HTR-8/SVneo (cell line): ENCODE measurements at places on chromosomes 6 and 20.

- no peak for DNase-seq
Measured at GRCh38 chr6:116492331-116493067, 18.9 kb upstream of the CALHM5 start.

DNA sequence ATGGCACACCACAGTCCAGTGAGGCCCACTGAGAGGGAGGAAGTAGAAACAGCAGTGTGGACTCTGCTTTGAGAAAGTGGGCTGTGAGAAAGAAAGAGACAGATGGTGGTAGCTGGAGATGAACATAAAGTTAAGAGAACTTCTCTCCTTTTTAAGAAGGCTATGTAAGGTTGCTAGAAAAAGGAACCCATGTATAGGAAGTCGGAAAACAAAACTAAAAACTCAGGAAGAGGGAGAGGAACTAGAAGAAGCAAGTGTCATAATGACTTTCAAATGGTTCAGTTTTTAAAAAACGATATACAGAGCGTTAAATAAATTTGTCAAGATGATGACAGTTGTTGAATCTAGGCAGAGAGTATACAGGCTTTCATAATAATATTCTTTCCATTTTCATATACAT, 25.4 kb upstream of the GMNN start:
- no peak for DNase-seq

- DNase-seq: peak; percentile 56
Measured at GRCh38 chr6:73695619-73696421, at the start of gene CD109. Gene CD109, plus strand, starts transcription at chr6:73696203. Its CDS starts 13 bp downstream, at chr6:73696216.

GRCh38 chr6:17703256-17703694, 3.5 kb downstream of the NUP153 start:
- no peak for DNase-seq

GRCh38 chr6:151681433-151682059, 125.9 kb upstream of the ESR1 start:
- DNase-seq: no peak

DNA sequence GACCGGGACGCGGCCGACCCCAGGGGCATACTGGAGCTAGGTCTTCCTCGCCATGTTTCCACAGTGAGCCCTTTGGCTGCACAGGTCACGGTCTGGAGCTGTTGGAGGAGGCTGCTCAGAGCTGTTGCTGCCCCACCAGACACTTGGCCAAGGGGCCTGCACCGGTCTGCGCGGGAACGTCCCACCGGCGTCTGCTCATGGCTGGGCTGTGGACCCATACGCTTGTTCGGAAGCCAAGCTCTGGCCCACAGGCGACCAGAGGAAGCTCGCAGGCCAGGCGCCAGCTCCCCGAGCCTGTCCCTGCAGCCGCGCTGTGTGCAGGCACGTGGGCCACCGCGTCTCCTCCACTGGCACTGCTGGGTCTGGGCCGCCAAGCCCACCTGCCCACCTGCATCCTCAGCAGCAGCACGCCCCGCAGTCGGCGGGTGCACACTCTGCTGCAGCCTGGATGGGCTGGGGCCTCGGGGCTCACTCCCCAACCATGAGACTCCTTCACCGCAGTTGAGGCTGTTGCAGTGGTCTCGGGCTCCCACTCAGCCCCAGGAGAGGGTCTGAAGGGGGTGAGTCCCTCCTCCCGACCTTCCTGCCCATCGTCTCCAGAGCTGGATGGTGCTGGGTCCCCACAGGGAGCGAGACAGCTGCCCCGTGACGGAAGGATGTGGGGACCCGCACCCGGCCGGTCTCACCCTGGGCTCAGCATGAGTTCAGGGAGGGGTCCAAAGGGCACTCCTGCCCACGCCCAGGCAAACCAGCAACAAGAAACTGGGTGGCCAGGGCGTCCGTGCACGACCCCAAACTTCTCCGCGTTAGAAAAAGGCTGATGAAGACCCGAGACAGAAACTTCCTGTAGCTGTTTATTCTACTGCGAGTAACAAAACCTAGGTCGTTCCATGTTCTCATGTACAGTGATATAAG, 15.5 kb upstream of the TCFL5 start:
- DNase-seq: no peak

DNA sequence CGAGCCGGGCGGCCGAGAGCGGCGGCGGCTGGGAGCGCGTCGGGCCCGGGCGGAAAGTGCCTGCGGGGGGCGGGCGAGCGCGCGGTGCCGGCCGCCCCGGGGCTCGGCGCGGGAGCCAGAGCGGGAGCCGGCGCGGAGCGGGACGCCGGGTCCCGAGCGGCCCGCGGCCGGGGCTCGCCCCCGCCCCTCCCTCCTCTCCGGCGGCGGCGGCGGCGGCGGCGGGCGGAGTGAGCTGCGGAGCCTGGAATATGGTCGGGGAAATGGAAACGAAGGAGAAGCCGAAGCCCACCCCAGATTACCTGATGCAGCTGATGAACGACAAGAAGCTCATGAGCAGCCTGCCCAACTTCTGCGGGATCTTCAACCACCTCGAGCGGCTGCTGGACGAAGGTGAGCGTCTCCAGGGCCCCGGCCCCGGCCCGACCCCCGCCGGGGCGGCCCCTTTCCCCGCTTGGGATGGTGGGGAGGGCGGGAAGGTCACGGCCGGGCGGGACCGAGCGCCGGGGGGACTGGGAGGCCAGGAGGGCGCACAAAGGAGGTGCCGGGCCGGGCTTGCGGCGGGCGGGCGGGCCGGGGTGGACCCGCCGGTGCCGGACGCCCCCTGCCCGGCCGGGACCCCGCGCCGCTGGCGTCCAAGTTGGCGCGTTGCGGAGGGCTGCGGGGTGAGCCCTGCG, 565 bp downstream of the QKI start:
- DNase-seq: no peak

GRCh38 chr6:148565930-148566663, 180.7 kb upstream of the UST start:
- peak; percentile 27 for DNase-seq
